Heart right ventricle (tissue), 16 donors: ENCODE measurements at places on chromosomes 1 and 21. TPM values are rescaled to one million over a fixed set of nuclear protein-coding genes. Genes with fewer than 3 reads are reported as not detected.

Gene SYT14
- not detected for total RNA-seq

Gene ZNF683
- total RNA-seq = not detected

Gene USH2A
- total RNA-seq = 3.6 TPM

Gene ASCL5
- total RNA-seq = not detected

Gene GCSAML
- not detected for total RNA-seq

Gene TXNDC12
- total RNA-seq = 34.9 TPM

Gene PTPRU
- 24.8 TPM for total RNA-seq

Gene IBA57
- 18.5 TPM for total RNA-seq

Gene KCTD3
- total RNA-seq = 13.8 TPM

Gene HPCAL4
- 0.22 TPM for total RNA-seq

Gene GFI1
- total RNA-seq = not detected

Gene GJB3
- total RNA-seq = not detected

Gene FOXO6
- total RNA-seq = 2.2 TPM

Gene CD34
- 77.1 TPM for total RNA-seq

Gene PTGS2
- total RNA-seq = 7.1 TPM

Gene KISS1
- total RNA-seq = not detected

Gene TSPAN2
- 13.4 TPM for total RNA-seq

Gene TTC13
- total RNA-seq = 4.3 TPM

Gene PIGC
- 11.2 TPM for total RNA-seq

Gene DNASE2B
- total RNA-seq = not detected

Gene ACAP3
- 30.3 TPM for total RNA-seq

Gene FASLG
- total RNA-seq = 1.7 TPM

Gene AADACL4
- total RNA-seq = not detected

Gene WNT9A
- total RNA-seq = 1.8 TPM

Gene PLPPR5
- total RNA-seq = not detected

Gene OR2AK2
- total RNA-seq = not detected

Gene TEDDM1
- not detected for total RNA-seq
